LNCaP clone FGC (cell line): ENCODE measurements at places on chromosomes 16 and 17.

GRCh38 chr16:31107465-31107867, 720 bp upstream of the BCKDK start:
- no peak for DNase-seq

DNA sequence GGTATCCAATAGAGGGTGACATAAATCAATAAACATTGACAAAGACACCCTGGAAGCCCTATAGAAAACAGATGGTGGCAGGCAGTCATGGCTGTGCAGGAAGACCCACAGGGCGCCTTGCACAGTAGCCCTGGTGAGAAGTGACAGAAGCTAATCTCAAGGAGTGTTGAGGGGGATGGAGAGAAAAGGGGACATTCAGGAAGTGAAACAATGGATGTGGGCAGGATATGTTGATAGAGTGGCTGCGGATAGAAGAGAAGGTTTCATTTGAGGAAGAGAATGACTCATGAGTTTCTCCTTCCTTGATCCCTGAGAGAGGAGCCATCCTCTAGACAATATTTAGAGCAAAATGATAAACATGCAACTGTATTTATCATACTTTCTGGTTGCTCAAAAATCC, 468.8 kb upstream of the HSBP1 start:
- DNase-seq = no peak

DNA sequence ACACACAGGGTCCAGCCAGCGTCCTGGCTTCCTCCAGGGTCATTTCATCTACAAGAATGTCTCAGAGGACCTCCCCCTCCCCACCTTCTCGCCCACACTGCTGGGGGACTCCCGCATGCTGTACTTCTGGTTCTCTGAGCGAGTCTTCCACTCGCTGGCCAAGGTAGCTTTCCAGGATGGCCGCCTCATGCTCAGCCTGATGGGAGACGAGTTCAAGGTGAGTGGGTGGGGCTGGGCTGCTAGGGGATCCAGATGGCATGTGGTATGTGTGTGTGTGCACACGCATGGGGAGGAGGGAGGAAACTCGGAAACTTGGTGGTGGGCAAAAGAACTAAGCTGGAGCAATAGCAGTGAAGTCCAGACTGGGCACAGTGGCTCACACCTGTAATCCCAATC, 11.5 kb downstream of the CETP start:
- no peak for DNase-seq

DNA sequence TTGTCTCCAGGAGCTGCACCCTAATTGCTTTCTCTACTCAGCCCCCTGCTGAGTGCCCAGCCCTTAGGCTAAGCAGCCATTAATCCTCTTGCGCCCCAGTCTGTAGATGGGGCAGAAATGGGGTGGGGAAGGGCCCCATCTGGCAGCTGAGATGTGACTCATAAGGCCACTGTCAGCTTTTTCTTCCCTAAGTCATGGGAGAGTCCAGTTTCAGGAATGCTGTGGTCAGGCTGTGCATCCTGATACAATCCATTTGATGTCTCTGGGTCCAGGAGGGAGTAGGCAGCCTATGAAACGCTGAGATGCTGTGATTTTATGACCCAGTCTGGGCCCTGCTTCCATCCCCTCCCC, 12.3 kb downstream of the PLXDC1 start:
- no peak for DNase-seq

DNA sequence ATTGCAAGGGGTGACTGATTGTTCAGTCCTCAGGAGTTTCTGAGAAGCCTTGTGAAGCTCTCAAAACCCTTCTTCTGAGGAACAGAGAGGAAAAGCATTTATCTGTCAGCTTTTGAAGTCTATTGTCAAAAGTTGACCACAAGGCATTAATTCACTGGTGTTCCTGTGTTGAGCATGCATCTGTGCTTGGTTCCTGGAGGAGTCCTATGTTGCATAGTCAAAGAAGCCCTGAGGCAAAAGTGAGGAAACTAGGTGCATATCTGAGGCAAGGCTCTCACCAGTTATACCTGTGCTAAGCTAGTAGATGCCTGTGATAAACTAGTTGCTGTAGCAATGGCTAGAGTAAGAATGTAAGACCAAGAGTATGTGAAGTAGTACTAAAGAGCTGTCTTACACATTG, 1.8 kb upstream of the HEATR6 start:
- DNase-seq = no peak

GRCh38 chr16:14284930-14285512, 213.9 kb downstream of the MRTFB start:
- DNase-seq = peak; percentile 63

- DNase-seq = no peak
Measured at GRCh38 chr17:72588961-72589360, 468.1 kb downstream of the SOX9 start.

- no peak for DNase-seq
Measured at GRCh38 chr17:61627658-61628057, 36.6 kb upstream of the NACA2 start.

DNA sequence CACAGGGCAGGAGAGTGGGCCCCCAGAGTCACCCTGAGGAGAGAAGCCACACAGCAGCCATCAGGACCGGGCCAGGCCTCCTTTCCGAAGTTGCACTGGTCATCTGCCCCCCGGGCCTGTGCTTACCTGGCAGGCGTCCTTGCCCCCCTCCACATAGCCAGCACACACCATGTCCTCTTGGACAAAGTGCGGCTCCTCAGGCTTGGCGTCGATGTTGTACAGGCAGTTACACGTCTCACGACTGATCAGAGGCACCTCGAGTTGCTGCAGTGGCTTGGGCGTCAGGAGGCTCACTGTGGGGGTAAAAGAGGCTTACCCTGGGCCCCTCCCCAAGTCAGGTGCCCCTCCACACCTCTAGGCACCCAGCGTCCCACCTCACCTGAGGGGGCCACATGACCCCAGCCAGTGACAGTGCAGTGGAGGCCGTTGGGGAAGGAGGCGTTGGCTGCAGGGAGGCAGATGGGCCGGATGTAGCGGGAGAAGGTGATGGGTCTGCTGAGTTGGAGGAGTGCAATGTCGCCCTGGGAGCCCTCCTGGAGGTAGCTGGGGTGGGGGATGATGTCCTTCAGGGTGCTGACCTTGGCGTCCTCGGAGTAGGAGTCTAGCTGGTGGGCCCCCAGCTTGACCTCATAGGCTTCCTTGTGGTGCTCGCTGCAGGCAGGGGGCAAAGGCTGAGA, 3.1 kb downstream of the PRSS8 start:
- DNase-seq = no peak

DNA sequence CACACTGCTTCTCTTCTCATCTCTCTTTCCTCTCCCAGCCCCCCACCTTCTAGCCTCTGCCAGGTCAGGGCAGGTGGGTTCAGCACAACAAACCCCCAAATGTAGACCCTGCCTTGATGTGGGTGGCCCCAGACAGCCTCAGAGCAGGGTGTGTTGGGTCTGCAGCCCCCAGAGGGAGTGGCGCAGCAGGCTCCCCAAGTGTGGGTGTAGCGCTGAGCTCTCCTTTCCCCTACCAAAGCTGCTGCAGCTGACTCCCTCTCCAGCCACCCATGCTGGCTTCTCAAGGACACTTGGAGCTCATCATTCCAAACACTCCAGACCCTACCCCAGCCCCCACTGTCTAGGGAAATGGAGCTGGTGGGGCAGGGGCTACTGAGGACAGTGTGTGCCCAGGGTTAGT, 27.3 kb downstream of the NLRC3 start:
- no peak for DNase-seq
